Stimulated activated CD4-positive, alpha-beta T cell treated with anti-CD3 and anti-CD28 coated beads, TNF-alpha, amount 100 ng/mL, for 1 hour (primary cell): ENCODE measurements at places on chromosomes 6 and 20.
A peak's percentile ranks its signal among the peaks of the same experiment; 100 is the strongest.

DNA sequence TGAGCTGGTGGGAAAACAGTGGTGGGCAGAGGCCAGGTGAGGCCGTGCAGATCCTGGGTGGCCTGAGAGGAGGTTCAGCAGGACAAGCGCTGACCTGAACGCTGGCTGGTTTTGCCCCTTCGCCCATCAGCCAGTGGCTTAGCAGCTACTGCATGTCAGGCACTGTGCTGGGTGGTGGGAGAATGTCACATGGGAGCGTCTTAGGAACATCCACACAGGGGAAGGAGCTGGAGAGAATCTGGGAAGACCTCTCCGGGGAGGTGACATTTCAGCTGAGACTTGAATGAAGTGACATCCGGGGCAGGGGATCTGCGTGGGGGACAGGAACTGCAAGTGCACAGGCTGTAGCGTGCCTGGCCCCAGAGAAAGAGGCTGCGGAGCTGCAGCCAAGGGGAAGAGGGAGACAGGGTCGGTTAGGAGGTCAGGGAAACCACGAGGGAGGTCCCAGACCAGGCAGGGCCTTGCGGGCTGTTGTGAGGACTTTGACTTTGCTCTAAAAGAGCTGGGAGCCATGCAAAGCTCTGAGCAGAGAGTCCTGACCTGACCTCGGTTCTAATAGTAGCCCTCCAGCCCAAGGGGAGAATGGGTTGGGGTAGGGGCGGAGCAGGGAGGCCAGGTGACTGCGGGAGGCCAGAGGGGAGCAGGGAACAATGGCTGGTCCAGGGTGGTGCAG lies 156.8 kb upstream of the PTPN1 start:
- DNase-seq = no peak

DNA sequence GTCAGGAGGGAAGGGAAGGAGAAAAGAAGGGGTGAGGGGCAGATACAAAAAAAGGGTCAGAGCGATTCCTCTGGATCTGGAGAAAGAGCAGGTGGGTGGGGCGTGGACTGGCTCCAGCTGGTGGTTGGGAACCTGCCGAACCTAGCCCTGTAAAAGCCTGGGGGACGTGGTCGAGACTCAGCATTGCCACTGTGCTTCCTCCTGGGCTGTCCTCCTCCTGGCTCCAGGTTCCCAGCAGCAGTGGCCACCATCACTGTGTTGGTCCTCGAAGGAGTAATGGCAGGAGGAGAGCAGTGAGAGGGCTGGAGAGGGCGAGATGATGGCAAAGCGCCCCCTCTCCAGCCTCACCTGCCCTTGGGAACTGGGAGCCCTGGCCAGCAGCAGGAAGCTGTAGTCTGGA lies 3.5 kb upstream of the RAET1L start:
- no peak for DNase-seq

DNA sequence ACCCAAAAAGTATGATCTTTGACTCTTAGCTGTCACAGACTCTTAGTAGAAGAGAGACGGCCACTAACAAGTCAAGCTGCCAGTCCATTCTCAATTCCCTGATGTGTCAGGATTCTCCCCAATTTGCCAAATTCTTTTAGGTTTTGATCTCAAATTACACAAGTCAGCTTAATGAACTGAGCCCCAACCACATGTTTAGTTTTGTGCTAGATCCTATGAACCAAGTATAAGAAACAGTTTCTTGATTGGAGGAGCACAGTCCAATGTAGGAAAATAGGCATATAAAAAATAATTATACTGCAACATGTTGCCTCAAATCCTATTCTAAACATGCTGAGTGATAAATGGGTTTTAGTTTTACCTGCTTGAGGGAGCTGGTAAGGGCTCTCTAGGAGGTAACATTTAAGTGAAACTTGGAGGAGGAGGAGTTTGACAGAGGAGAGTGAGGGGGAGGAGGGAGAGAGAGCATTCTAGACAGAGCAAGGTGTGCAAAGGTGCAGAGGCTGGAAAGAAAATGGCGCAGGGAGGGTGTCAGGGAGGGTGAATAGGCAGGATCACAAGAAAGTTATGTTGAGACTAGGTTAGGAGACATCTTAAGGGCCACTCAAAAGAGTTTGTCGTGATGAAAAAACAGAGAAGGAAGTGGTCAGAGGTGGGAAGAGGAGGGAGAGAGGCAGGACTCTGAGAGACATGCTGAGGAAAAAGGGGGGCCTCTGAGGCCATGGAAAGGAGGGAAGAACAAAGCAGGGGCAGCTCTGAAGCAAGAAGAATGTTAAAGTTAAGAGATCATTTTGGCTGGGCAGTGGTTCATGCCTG lies 22.8 kb upstream of the FAM83C start:
- no peak for DNase-seq

DNA sequence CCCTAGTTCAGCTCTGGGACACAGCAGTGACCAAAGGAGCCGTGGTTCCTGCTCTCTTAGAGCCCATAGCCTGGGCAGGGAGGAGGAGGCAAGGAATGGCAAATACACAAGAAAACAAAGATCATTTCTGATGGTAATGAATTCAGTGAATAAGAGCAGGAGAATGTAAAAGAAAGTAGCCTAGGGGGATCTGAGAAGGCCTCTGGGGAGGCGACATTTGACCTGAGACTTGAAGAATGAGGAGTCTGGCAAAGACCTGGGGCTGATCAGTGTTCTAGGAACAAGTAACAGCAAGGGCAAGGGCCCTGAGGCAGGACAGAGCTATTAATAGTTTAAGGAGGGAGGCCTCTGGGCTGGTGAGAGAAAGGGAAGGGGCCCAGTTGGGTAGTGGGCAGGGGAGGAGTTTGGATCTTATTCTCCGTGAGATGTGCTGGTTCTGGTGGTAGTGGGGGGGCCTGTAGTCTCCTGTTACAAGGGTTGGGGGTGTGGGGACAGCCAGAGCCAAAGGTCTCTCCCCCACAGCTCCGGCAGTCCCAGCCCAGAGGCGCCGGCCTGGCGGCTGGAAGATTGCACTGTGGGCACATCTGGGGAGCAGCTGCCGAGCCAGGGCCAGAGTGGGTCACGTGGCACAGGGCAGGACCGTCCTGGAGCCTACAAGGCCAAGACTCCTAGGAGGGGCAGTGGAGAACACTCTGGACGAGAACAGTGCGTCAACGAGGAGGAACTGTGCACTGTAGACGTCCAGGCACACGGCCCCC lies 9.3 kb upstream of the ID1 start:
- DNase-seq = no peak

- DNase-seq = no peak
Observed at GRCh38 chr6:112189494-112189893, 64.9 kb downstream of the LAMA4 start.

DNA sequence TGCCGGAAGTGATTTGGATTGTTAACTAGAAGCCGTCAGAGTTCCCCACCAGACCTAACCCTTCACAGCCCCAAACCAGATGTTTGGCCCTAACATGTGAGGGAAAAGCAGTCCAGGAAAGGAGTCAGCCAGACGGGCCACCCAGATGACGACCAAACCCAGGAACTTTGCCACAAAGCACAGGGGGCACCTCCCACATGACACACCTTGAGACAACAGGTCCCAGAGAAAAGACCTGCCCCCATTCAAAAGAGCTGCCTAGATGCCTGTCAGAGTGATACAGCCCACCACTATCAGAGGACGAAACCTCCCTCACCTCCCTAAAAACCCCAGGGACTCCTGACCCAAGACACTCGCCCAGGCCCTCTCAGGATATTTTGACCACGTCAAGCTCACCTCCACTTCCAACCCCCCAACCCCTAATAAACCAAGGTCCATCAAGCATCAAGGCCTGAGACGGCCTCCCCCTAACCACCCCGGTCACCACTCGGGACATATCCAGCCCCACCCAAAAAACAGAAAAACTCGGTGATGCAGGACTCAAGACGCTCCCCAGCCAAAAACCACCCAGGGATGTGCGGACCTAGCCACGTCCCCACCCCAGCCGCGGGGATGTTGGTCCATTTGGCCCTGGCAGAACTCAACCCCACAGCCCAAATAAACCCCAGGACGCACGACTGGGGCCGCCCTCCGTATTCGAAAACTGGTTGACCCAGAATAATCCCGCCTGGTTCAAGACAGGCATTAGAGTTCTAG lies 662 bp downstream of the ZNF343 start:
- no peak for DNase-seq

- no peak for DNase-seq
Observed at GRCh38 chr6:130908188-130908587, 81.0 kb downstream of the SMLR1 start.

DNA sequence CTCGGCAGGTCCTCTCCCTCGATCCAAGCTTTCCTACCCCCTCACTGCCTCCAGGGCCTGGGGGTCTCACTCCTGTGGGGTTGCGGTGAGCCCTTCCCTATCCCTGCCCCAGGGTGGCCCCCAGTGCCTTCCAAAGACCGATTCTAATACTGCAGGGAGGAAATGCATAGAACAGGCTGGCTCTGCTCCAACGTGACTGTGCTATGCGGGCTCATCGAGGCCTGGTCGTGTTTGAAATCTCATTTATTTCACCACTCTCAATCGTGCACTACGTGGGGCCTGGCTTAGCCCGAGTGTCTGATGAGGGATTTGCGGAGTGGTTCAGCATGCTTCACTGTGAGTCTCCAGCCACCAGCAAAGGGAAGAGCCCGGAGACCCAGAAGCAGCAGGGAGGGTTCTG lies 60.9 kb downstream of the CDH4 start:
- DNase-seq = no peak

DNA sequence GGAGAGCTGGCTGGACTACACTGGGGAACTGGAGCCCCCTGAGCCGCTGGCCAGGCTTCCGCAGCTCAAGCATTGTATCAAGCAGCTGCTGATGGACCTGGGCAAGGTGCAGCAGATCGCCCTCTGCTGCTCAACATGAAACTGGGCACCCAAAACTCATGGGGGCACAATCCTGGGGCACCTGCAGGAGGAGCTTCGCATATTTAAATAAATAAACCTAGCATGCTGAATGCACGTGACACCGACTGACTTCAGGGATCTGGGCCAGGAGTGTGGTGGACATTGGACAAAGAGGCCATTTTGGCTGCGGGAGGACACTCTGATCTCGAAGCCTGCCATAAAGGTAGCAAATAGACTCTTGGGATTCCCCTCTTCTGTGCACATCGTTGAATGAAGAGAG lies 6.8 kb downstream of the SCAND1 start:
- DNase-seq = no peak

GRCh38 chr6:92748131-92748530 lies 671.2 kb downstream of the EPHA7 start:
- no peak for DNase-seq

- DNase-seq = no peak
Observed at GRCh38 chr6:142008781-142009180, 123.9 kb upstream of the GJE1 start.

DNA sequence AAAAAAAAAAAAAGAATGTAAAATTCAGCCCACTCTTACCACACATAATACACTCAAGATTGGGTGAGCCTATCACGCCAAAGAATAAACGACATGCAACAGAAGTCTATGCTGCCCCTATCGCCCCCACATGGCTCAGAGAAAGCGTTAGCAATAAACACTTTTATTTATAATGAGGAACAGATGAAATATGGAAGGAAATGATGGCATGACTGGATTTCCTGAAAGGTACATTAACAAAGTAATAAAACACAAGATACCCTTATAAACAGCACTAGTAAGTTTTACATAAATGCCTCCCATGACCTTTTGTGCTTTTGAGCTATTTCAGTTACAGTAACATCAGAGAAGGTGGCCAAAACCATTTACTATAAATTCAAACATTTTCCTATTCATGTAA lies 71.4 kb upstream of the SCAF8 start:
- DNase-seq = no peak

DNA sequence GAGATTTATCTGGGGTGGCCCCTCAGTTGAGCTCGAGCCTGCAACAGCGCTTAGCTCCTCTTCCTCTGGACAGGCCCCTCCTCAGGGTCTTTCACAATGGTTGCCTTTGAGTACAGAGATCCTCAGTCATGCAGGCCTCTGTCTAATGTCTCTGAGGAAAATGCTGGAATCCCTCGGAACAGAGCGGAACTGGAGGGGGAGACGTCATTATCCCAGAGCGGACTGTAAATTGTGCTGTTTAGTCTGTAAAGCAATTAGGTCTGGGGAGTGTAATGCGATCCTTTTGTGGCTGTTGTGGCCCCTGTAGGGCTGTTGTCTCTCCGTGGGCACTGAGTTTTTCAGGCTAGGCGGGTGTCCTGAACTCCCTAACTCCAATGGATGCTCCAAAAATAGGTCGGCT lies 15.0 kb upstream of the DAAM2 start:
- DNase-seq = no peak

DNA sequence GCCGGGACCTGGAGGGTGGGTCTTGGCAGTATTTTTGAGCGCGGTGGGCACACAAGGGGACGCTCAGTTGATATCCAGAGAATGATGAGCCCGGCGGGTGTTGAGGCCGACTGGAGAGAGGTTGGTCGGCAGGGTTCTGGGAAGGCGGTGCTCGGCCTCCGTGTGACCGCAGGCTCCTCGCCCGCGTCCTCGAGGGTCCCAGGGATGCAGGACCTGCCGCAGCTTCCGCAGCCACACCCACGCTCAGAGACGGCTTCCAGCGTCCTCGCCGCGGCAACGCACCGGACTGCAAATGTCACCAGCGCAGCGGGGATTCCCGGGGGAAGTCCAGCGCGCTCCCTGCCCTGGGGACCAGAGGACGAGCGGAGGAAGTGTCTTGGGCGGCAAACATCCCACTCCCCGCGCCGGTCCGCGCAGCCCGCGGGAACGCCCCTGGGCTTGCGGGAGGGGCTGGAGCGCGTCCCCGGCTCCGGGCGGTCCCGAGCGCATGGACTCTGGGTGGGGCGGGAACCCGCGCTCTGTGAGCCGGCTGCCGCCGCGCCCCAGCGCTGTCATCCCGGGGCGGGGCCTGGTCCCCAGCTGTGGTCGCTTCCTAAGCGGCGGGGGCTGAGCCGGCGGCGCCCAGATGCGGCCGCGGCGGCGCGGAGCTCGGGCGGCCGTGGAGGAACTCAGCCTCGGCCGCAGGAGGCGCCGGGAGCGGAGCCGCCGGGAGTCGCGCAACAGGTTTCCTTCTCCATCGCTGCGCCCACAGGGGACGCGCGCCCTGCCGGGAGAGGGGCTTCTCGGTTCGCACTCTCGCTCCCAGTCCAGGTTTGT lies at the start of gene STX11:
TSS of gene STX11 (plus strand) at position 624 of the 816 bp plus-strand sequence. CDS start 36,111 bp downstream, outside the sequence.
- DNase-seq = peak; percentile 61

GRCh38 chr6:96302991-96303390 lies 218.6 kb upstream of the UFL1 start:
- DNase-seq = no peak

GRCh38 chr20:1509237-1509636 lies 18.0 kb upstream of the SIRPB2 start:
- no peak for DNase-seq

DNA sequence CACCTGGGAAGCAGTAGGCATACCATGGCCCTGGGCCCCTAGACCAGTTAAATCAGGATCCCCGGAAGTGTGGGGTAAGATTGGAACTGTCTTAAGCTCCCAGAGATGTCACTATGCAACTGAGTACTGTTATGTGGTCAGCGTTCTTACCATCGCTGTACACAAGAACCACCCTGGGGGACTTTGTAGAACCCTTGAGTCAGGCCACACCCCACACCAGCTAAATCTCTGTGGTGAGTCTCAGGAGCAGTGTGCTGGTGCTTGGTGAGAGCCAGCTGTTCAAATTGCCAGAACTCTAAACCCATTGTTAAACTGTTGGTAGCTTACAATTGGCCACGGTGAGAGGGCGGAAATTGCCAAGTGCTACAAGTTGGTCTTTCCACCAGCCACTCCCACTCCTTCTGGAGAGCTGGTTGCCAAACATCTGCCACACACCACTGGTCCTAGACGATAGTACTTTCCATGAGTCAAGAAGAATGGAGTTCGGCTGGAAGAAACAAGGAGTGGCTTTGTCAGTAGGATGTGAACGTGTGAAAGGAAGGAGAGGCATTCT lies 80.5 kb upstream of the SYNDIG1 start:
- no peak for DNase-seq
